Activated CD4-positive, alpha-beta memory T cell treated with anti-CD3 and anti-CD28 coated beads for 36 hours (primary cell): ENCODE measurements at places on chromosomes 3 and 15.

GRCh38 chr3:135215516-135215915 lies 420.5 kb downstream of the EPHB1 start:
- no peak for DNase-seq

DNA sequence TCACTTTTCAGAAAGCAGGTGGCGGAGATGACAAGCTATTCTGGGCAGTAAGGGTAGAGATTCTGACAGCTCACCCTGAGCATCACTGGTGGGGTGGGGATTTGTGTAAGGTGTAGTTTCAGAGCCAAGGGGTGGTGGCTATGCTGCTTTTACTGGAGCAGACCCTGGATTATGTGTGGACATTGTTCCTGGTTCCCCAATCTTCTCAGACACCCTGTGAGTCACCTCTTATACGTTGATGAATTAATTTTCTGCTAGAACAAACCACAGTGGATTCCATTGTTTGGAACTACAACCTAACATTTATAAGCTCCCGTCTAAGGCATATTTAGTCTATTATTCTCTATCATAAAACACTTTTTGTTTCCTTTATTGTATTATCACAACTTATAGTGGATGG lies 169.5 kb upstream of the COL8A1 start:
- no peak for DNase-seq

- DNase-seq = no peak
Observed at GRCh38 chr3:40615918-40616819, 91.4 kb downstream of the ZNF621 start.

DNA sequence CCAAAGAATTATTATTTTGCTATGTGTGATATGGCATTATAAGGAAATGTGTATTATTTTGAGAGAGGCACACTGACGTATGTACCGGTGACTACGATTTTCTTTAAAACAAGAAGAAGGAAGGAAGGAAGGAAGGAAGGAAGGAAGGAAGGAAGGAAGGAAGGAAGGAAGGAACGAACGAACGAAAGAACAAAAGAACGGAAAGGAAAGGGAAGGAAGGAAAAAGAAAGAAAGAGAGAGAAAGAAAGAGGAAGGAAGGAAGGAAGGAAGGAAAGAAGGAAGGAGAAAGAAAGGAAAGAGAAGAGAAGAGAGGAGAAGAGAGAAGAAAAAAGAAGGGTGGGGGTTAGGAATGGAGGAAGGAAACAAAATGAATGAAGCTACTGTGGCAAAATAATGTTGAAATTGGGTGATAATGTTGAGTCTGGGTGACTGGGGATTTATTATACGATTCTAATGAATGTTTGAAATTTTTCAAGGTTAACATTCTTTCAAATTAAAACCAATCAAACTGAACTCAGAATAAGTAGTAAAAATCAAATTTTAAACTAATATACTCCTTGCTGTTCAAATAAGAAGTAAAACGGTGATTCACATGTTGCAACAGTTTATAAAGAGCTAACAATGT lies 70.3 kb downstream of the PHC3 start:
- no peak for DNase-seq

- DNase-seq = no peak
Observed at GRCh38 chr3:63800097-63800496, 19.0 kb upstream of the C3orf49 start.

GRCh38 chr15:28990390-28990789 lies 104.6 kb downstream of the APBA2 start:
- no peak for DNase-seq

DNA sequence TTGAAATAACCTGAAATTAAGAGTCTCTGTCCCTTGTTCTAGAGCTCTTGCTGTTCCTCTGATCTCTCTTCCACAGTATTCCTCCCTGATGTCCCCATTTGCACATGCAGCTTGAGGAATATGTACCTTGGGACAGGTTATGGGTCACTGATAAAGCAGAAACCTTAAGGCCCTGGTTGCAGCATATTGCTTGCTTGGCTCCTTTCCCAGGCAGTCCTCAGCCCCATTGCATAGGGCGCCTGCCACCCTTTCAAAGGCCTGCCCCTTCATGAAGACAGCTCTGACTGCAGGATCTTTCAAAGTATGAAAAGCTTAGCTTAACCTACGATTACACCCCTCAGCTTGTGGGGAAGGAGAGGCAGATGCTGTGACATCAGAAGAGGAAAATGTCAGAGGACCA lies 51.6 kb downstream of the WDR76 start:
- DNase-seq = no peak

GRCh38 chr3:111989061-111989678 lies 9.6 kb upstream of the TAGLN3 start:
- no peak for DNase-seq

GRCh38 chr15:75090388-75090734 lies 67.0 kb downstream of the PPCDC start:
- no peak for DNase-seq

GRCh38 chr3:54046641-54047214 lies 75.6 kb upstream of the CACNA2D3 start:
- DNase-seq = no peak
